Upper lobe of left lung (tissue), 6 donors: ENCODE measurements at places on chromosomes 5 and 9.

GRCh38 chr5:66959653-66960052 is 236.9 kb downstream of the CD180 start:
- no peak for DNase-seq

DNA sequence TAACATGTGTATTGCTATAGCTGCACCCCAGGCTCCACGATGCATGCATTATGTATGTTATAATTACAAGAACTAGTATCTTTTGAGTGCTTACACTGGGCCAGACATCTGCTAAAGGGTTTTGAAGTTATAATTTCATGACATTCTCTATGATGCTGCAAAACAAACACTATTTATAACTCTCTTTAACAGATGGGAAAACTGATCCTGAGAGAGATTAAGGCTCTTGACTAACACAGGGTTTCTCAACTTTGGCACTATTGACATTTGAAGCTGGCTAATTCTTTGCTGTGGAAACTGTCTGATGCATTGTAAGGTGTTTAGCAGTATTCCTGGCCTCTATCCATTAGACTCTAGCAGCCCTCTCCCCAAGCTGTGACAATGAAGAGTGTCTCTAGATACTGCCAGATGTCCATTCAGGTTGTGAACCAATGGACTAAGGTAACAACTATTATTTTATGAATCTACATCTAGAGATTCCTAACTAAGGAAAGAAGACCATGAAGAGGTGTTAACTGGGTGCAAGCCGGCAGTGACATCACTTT is 258.6 kb downstream of the ASTN2 start:
- DNase-seq: no peak

DNA sequence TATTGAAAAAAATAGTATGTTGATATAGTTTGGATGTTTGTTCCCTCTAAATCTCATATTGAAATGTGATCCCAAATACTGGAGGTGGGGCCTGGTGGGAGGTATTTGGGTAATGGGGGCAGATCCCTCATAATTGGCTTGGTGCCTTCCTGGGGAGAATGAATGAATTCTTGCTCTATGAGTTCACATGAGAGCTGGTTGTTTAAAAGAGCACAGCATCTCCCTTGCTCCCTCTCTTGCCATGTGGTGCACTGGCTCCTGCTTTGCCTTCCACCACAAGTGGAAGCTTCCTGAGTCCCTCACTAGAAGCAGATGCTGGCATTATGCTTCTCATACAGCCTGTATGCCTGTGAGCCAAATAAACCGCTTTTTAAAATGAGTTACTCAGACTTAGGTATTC is 154.8 kb downstream of the ADAMTS6 start:
- DNase-seq: no peak

DNA sequence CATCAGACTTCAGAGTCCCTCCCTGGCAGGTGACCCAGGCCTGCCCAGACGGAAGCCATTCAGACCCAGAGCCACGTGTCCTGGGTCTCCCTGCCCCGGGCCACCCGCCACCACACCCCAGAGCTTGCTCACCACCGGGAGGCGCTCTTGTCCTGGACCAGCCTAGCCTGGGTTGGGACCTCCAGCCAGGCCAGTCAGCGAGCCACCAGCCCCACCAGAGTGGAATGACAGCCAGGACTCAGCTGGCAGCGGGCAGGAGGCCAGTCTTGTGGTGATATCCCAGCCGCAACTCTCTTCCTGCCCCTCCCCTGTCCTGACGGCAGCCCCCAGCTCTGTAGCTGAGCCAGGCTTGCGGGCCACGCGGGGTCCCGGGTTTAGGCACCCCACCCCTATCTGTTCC is 1.7 kb upstream of the PTGDS start:
- DNase-seq: peak; percentile 52

GRCh38 chr5:175740014-175740413 is 82.1 kb downstream of the HRH2 start:
- DNase-seq: no peak

DNA sequence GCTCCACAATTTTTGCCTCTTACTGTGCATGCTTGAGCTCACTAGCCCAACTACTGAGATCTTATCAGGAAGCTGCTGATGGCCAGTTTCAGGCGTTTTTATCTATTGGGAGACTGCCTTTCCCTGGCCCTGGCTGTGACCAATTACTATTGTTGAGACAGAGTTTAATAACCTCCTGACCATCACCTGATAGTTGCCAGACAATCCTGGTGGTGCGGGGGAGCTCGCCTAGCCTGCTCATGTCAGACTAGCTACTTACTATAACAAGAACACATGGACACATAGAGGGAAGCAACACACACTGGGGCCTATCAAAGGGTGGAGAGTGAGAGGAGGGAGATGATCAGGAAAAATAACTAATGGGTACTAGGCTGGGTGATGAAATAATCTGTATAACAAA is 13.0 kb upstream of the OXCT1 start:
- DNase-seq: no peak

GRCh38 chr9:96599298-96599697 is 20.3 kb downstream of the CDC14B start:
- DNase-seq: no peak

DNA sequence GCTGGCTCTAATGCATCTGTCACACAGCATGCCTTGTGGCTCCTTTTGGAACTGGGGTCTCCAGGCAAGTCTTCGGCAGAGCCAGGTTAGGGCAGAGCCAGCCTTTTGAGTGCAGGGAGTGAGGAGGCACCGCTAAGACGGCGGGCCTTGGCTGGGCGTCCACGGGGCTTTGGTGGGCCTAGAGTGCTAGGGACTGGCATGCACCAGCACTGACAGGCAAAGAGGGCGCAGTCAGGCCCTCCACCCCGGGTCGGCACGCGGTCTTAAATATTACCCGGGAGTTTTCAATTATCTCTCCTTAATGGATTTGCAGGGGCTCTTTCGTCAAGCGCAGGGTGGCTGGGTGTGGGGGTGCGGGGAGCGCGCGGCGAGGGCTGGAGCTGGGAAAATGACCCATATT is 444.4 kb downstream of the SPATA31A7 start:
- no peak for DNase-seq

GRCh38 chr9:68457803-68458202 is 82.9 kb downstream of the TMEM252 start:
- no peak for DNase-seq

- no peak for DNase-seq
Measured at GRCh38 chr9:13049223-13049622, 230.3 kb downstream of the MPDZ start.

DNA sequence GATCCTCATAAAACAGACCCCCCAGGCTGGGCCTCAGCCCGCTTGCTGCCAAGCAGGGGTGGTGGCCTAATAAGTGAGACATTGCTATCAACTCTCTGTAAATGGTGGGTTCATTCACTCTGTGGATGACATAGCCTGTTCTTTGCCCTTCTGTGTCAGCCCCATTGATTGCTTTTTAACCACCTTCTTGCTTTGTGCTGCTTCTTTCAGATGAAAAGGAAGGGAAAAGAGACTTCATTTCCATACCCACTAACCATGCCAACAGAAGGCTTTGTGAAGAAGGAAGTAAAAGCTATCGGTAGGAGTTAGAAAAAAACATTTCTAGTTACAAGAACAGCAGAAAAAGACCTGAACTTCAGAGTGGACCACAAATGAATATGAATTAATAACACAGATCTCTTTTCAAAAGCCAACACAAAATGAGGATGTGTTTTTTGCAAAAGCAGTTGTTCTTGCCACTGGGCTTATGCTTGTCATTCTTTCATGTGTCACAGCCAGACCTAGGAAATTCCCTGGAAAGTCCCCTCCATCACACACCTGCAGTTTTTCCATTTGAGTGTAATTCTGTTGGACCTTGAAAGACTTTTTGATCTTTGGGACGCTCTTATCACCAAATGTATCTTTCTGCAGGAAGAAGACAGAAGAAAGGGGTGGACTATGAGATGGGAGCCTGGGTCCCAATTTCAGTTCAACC is 507.7 kb downstream of the CCDC171 start:
- DNase-seq: no peak

- no peak for DNase-seq
Measured at GRCh38 chr5:107580889-107581820, 89.6 kb downstream of the EFNA5 start.

DNA sequence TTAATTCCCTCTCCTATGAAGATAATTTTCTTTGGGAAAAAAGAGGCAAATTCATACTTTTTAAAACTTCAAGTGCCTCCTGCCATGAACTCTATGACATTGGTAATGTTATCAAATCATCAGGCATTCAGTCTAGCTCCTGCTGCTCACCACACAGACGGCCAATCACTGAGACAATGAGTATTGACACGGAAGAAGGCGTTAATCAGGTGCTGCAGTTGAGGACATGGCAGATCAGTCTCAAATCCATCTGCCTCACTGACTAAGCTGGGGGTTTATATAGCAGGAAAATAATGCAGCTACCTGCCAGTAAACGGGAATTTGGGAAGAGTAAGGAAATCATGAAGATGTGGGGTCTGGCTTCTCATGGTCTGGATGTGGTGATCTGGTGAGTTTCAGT is 1087.7 kb downstream of the CDH9 start:
- no peak for DNase-seq

DNA sequence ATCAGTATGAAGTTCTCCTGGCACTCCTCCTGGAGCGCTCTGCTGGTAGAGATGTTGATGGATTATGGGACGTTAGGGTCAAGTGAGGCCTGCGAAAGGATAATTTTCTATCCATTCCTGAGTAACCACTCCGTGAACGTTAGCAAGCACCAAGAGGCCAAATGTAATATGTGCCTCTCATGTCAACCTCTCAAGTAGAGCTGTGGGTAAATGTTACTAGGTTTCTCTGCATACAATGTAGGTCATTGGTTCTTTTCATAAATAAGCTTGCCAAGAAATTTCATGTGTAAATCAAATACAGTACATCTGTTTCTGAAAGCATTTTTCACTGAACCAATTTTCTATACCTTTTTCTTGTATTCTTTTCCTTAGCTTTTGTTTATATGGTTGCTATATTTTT is 126.3 kb downstream of the KDM4C start:
- no peak for DNase-seq

- DNase-seq: no peak
Measured at GRCh38 chr9:114450833-114451706, 54.2 kb downstream of the WHRN start.

GRCh38 chr5:3386637-3387036 is 209.0 kb upstream of the IRX1 start:
- no peak for DNase-seq

DNA sequence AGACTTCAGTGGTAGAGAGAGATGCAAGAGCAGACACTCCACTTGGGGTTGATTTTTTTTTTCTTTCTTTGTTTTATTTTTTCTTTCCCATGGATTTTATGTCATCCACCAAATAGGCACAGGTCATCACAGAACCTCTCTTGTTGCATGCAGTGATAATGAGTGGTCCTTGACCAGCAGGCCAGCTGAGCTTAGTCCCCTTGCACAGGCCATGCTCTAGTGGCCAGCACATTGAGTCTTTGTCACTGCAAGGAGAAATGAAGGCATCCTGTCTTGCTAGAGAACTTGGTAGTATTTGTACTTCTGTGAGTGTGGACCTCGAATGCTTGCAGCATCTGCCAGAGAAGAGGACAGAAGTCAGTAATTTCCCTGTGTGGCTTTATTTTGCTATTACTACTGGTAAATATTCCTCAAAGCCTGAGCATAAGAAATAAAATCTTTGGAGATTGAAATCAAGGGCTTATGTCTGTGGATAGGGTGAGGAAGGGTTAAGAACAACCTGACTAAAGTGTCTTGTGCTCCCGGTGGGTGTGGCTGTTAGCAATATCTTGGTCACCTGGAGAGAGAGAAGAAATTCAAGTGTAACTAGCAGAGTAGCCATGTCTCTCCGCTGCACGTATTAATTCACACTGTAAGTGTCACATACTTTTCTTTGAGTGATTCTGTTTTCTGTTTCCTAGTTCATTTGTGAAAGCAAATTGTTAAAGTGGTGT is 45.3 kb upstream of the NCS1 start:
- DNase-seq: no peak

DNA sequence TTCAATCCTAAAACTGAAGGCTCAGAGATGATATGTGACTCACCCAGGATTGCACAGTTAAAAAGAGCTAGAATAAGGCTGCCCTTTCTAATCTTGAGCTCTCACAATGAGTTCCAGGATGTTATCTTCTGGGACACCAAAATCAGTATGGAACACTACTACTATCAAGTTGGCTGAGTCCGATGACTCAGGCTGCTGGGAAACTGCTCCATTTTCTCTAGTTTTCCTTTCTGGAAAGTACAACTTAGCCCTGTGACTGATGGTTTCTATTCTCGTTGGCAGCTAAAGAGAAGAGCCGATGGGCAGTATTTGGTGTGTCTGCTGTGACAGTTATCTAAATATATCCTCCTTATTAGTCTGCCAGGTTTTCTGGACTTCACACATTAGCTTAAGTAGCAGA is 37.9 kb upstream of the DPYSL3 start:
- DNase-seq: no peak

DNA sequence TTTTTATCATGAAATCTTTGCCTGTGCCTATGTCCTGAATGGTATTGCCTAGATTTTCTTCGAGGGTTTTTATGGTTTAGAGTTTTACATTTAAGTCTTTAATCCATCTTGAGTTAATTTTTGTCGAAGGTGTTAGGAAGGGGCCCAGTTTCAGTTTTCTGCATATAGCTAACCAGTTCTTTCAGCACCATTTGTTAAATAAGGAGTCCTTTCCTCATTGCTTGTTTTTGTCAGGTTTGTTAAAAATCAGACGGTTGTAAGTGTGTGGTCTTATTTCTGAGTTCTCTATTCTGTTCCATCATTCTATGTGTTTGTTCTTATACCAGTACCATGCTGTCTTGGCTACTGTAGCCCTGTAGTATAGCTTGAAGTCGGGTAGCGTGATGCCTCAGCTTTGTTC is 55.9 kb downstream of the YTHDC2 start:
- DNase-seq: no peak

DNA sequence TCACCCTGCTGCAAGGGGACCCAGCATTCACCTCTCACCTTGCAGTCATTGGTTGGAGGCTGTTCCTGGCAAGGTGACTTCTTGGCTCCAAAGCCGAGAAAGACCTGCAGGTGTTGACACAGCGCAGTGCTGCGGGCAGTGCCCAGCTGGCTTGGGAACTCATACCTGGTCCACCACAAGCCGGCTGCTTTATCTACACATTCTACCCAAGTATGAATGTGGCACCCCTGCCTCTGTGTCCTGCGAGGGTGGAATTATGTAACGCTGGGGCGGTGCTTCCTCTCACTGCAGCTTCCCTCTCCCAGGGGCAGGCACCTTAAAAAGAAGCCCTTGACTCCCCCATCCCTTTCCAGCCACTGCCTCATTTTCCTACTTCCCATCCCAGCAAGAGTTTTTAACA is 2.5 kb upstream of the ZMYND19 start:
- no peak for DNase-seq

DNA sequence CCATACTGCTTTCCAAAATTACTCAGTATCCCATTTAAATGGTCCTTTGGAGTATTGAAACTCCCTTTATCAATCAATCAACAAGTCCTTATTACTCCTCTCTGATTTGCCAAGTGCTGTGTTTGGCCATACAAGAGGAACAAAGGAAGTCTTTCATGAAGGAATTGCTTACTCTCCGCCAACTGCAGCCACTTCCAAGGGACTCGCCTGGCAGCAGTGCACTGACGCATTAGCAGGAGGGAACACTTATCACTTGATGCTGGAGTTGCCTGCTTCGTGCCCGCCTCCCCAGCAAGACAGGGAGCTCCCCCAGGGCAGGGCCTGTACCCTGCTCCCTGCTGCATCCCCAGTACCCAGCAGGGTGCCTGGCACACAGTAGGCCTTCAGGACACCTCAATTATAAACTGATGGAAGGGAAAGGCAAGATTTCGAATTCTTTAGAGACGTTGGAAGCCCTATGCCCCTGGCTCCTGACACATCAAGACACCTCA is 97.9 kb downstream of the CRB2 start:
- no peak for DNase-seq
